ENCODE measurements at places on chromosomes 12 and 14.

DNA sequence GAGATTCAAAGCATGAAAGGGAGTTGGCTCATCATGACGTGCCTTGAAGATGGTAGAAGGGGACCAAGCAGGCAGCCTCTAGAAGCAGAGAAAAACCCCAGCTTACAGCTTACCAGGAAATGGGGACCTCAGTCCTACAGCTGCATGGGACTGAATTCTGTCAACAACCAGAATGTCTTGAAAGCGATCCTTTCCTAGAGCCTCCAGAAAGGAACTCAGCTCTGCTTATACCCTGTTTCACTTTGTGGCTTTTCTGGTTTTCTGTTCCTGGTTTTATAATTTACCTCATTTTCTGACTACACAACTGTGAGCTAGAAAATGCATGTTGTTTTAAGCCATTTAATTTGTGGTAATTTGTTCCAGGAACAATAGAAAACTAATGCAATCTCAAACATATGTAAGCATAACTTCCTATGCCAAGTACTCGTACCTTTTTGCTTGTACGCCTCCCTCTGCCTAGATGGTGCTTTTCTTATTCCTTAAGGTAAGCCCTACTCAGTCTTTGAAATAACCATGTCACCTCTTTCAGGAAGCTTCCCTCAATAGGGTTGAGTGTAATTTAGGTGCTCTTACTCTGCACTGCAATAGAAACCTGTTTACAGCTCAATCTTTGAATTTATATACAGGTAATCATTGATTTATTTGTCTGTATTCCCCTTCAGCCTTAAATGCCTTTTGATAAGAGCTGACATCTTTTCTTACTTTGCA lies 348.8 kb downstream of the TMEM117 start:
- DNase-seq = no peak

DNA sequence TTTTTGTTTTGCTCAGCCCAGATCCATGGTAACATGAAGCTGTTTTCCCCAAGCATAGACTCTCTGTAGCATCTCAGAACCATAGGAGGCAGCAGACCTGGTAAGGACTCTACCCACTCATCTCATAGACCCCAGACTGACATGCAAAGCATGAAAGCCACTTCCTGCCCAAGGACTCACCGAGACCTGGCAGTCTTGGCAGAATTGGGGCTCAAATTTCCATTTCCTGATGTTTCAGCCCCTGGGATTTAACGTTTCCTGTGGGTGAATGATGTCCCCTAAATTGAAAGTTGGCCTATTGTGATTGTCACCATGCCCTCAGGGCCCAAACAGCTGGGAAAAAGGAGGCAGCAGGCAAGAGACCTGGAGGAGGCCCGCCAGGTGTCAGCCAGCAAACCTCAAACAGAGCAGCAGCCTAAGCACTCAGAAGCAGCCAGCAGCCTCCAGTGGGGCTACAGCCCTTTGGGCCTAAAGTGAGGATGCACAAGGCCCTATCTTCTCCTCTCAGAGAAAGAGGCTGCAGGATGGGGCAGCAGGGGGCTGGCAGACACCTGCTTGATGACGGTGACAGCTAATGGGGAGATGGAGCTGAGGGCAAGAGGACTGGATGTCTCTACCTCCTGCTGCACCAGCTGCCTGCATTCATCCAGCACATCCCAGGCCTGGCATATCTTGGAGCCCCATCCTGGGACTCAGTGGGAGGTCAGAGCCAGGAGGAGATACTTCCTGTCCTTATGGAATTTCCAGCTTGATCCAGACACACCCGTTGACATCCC lies 8.5 kb downstream of the KRT85 start:
- no peak for DNase-seq

DNA sequence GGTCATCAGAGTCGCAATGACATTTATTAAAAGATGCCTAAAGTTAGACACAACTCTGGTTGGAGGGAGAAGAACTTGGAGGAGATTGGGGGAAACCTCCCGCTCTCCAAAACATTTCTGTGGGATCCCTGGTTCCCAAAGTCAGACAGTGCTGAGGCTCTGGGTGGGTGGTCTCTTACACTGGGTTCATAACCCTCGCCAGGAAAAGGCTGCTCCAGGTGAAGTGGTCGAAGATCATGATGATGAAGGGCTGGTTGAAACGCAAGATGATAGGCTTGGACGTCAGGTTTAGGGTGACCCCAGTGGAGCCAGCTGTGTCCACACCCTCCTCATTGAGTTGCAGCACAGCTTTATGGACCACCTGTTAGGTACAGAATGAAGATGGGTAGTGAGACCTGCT lies 11.2 kb upstream of the SERPINA10 start:
- DNase-seq = no peak

GRCh38 chr14:67764496-67764895 lies 51.9 kb downstream of the ZFYVE26 start:
- DNase-seq = no peak

DNA sequence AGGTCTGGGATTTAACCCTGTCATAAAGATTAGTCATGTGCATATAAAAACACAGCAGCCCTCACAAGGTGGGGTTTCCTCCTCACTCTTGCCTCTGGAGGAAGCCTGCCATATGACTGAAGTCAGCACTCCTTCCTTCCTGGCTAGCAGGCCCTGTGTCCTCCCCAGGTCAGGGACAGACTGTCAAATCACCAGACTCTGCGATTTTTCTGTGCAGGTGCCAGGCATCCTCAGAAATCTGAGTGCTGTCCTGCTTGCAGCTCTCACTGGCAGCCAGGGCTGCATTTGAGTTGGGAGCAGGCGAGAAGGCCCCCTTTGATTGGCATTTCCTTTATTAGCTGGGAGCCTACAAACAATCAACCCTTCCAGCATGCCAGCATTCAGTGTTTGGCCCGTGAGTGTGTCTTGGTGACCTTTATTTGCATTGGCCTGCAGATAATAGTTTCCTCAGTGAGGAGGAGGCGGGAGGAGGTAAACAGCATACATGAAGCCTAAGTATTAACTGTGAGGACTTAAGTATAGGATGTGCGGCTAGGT lies 183.8 kb upstream of the ARHGAP5 start:
- no peak for DNase-seq

DNA sequence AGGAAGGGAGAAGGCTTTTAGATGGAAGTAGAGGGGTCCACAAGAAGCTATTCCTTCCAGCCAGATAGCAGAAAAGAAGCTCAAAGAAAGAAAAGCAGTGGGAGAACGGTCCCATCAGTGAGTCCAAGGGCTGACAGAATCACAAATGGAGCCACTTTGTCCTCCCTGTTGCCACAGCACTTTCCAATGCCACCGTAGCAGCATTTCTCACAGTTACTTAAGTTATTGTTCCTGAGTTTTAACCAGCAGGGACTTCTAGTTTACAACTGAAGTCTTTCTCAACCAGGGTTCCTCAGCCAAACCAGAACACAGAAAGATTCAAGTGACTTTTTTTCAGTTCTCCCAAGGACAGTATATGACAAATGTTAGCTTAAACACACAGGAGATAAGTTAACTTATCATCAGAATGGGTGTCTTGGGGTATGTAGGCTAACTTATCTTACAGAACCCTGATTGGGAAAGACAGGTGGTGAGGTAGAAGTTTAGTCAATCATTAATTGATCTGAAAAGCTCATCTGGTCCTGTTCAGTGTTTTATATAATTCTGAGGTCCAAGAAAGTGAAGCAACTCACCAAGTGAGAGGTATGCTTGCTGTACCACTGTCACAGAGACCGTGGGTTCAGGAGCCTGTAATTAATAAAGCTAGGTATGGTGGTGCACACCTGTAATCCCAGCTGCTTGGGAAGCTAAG lies 7.0 kb downstream of the GATC start:
- no peak for DNase-seq

- peak; percentile 72 for DNase-seq
These were observed 525.2 kb upstream of the CCDC196 start for GRCh38 chr14:65961004-65961403.

DNA sequence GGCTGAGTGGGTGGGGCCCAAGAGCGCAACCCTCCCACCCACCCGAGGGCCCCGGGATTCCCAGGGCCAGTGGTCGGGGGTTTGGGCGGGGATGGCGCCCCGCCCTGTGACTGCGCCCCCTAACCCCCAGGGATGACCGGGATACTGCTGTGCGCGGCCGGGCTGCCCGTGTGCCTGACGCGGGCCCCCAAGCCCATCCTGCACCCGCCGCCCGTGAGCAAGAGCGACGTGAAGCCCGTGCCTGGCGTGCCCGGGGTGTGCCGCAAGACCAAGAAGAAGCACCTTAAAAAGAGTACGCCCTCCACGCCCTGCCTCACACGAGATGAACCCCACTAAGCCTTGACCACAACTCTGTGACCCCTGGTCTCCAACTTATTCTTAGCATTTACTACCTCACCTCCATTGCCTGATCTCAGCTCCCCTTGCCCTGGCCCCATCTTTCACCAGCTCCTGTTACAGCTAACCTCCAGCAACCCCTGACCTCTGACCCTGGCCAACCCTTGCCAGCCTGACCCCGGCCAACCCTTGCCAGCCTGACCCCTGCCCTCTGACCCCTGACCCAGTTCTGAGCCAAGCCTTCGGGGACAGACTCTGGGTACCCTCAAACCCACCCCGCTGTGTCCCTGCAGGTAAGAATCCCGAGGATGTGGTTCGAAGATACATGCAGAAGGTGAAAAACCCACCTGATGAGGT lies 37.0 kb downstream of the DTX1 start:
- DNase-seq = no peak

DNA sequence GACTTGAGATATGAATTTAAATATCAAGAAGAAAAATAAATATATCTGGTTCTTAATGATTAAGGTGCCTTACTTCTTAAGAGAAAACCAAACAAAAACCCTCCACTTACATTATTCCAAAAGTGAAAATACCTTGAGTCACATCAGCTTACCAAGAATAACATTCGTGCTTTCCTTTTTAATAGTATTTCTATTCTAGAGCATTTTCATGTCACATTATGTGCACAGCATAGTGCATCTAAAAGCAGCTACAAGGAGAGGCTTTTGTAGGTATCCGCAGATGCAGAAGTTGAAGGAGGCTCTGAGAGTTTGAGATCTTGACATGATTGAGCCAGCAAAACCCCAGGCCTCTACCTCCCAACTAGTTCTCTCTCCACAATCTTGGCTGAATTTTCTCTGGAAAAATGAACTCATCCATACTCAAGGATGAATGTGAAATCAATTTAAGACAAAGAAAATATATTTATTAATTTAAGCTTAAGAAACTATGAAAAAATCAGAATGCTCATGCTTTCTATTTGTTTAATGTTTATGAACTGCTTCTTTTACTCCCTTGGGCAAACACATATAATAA lies 275.0 kb downstream of the AKAP6 start:
- no peak for DNase-seq

- no peak for DNase-seq
These were observed 249.2 kb upstream of the PWP1 start for GRCh38 chr12:107436376-107436775.

DNA sequence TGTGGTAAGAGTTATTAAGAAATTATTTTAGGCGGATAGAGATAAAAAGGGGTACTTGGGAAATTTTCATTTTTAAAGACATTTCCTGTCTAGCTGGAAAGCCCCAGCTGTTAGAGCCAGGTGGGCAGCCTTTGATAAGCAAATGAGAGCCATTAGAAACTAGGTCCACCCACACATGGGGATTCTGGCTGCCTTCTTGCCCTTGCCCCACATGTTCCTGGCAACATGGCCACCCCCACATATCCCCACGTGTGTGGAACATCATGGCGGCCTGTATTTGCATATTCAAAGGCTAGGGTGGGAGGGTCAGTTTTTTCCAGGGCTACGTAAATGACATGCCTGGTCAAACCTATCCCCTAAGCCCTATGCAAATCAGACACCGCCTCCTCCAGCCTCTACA lies 1382.1 kb downstream of the AACS start:
- no peak for DNase-seq

GRCh38 chr14:85058150-85058549 lies 471.8 kb upstream of the FLRT2 start:
- no peak for DNase-seq

GRCh38 chr14:77882098-77882497 lies 82.2 kb downstream of the ADCK1 start:
- no peak for DNase-seq

- DNase-seq = no peak
These were observed 31.7 kb downstream of the SPPL3 start for GRCh38 chr12:120872487-120872886.

DNA sequence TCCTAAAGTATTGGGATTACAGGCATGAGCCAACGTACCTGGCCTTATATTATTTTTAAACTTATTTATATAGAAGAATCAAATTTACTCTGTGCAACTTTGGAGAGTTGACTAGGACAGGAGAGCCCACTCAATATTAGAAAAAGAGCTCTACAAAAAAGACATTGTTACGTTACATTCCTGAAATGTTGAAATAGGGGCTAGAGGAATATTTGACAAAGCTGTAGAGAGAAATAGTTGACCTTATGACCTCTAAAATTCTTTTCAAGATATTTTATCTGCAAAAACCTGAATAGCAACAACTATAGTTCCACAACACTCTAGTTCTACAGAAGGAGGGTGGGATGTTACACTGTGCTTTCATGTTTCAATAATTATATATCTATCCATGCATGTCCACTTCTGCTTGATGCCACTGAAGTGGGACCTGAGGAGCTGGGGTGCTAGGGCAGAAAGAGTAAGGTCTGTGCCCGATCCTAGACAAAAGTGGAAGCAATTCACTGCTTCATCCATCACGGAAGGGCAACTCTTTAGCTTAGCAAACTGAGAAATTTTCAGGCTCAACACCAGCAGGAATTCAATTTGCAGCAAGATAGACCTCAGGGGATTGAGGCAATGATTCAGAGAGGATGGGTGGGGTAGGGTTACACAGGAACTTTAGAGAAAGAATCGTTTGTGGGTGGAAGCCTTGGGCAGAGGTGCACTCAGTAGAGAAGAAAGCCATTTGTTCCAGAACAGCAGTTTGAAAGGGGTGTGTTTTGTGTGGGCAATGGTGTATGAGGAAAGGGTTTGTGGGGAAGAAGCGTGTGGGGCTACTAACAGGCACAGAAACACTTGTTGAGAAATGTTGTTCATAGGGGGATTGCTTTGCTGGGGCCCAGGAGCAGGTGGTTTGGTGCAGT lies 16.0 kb upstream of the RNASE10 start:
- no peak for DNase-seq

- DNase-seq = no peak
These were observed at the start of gene LRFN5 for GRCh38 chr14:41606532-41607303. LRFN5 (plus strand) TSS chr14:41606876.

- DNase-seq = no peak
These were observed 1.1 kb upstream of the TUBA1A start for GRCh38 chr12:49189731-49190716.

- DNase-seq = no peak
These were observed 444.1 kb downstream of the IPO8 start for GRCh38 chr12:30251546-30251945.

DNA sequence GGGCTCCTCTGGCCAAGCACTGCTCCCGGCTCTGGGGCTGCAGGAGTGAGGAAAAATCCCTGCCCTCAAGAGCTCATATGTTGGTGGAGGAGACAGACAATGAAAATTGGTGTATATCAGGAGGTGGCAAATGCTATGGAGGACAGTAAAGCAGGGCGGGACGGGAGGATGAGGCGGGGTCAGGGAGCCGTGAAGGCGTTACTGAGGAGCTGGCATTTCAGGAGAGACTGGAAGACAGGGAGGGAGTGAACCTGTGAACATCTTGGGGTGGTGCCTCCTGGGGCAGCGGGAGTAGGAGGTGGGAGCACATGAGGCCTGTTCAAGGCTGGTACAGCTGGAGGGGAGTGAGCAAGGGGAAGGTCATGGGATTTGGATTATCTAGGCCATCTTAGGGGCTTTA lies 26.6 kb downstream of the TSPAN9 start:
- DNase-seq = no peak
